ENCODE measurements at places on chromosomes 4 and X. TPM values are rescaled to one million over a fixed set of nuclear protein-coding genes. Genes with fewer than 3 reads are reported as not detected.

The NDNF gene
- total RNA-seq = 0.16 TPM

- H3K36me3 ChIP-seq = peaks cover 18% of the 10 kb centered on the region
- no peaks in the 10 kb centered on the region for H3K27me3 ChIP-seq
- no peak overlapping the region for H3K4me3 ChIP-seq
- DNase-seq = no peak
These were observed 141.8 kb downstream of the TSPAN5 start for GRCh38 chr4:98516441-98517217.

The ARMCX4 gene
- 2.4 TPM for total RNA-seq

- peaks cover 3% of the 10 kb centered on the region for H3K27me3 ChIP-seq
- no peak overlapping the region for H3K4me3 ChIP-seq
- DNase-seq = no peak
- H3K4me1 ChIP-seq = no peaks in the 10 kb centered on the region
- H3K27ac ChIP-seq = no peak overlapping the region
These were observed 39.3 kb downstream of the RTL9 start for GRCh38 chrX:110397904-110398303.

DNA sequence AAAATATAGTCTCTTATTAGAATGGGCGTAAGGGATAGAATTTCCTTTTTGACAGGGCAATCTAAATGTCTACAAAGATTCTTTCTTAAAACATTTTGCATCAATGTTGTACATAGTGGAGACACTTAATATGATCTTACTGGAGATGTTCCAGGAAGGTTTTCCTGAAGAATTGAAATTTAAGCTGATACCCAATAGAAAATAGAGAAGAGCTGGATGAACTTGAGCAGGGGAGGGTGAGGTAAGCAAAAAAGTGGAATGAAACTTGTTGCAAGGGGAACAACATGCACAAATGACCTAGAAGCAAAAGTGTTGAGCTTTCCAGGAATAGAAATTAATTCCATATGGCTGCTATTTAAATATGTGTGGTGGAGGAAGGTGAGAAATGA lies 19.7 kb downstream of the SLAIN2 start:
- no peak overlapping the region for H3K27ac ChIP-seq
- peaks cover 4% of the 10 kb centered on the region for H3K4me1 ChIP-seq
- no peak for DNase-seq
- H3K27me3 ChIP-seq = no peaks in the 10 kb centered on the region

The LRAT gene
- not detected for total RNA-seq

The MSX1 gene
- 0.12 TPM for total RNA-seq

DNA sequence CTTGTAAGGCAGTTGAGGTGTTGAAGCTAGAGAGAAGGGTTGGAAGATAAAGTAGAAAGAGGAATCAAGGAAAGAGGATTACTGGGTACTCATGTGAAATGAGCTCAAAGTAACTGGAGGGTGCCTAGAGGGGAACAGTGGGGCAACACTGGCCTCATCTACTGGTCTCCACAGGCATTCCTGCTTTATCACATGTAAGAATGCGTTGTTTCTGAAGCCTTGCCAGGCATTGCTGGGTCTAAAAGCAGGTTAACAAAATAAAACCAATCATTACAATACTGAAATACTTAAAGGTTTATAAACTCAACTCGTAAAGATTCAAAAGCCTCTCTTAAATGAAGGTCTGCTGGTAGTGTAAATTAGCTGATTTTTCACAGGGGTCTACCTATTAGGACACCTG lies 96.0 kb downstream of the FANCB start:
- H3K4me1 ChIP-seq = no peaks in the 10 kb centered on the region
- no peak overlapping the region for H3K27ac ChIP-seq
- no peak for DNase-seq
- no peaks in the 10 kb centered on the region for H3K36me3 ChIP-seq
- H3K27me3 ChIP-seq = no peaks in the 10 kb centered on the region

- no peaks in the 10 kb centered on the region for H3K27me3 ChIP-seq
- H3K27ac ChIP-seq = no peak overlapping the region
- no peaks in the 10 kb centered on the region for H3K4me1 ChIP-seq
- no peak overlapping the region for H3K4me3 ChIP-seq
These were observed 140.6 kb downstream of the STK32B start for GRCh38 chr4:5191831-5192230.

GRCh38 chr4:110854021-110854678 lies 231.3 kb upstream of the PITX2 start:
- no peak overlapping the region for H3K4me3 ChIP-seq
- DNase-seq = no peak
- H3K36me3 ChIP-seq = no peaks in the 10 kb centered on the region

DNA sequence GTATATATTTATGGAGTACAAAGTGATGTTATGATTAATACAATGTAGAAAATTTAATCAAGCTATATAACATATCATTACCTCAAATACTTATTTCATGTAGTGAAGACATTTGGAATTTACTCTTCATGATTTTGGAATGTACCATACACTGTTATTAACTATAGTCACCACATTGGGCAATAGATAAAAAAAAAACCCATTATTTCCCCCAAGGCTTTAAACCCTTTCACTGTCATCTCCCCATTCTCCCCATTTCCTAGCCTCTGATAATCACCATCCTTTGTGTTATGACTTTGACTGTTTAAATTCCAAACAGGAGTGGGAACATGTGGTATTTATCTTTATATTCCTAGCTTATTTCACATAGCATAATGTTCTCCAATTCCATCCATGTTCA lies 2189.1 kb upstream of the AGA start:
- H3K4me1 ChIP-seq = peaks cover 2% of the 10 kb centered on the region
- DNase-seq = no peak
- H3K4me3 ChIP-seq = no peak overlapping the region

DNA sequence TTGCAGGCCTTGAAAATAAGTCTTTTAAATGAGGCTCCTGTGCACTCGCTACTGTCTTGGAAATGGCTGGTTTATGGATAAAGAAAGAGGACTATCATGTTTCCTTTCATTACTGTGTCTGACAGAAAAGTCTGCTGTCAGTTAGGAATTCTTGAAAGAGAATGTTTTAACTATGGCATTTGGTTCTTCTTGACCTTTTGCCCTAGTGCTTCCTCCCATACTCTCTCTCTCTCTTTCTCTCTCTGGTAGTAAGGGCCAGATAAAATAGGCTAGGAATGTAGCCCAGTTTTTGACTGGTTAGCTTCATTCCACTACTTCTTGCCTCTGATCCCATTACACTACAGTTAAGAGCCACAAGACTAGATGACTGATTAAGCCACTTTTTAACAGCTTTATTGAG lies 29.8 kb downstream of the YY2 start:
- no peaks in the 10 kb centered on the region for H3K27me3 ChIP-seq
- peaks cover 10% of the 10 kb centered on the region for H3K36me3 ChIP-seq
- H3K27ac ChIP-seq = no peak overlapping the region
- H3K4me3 ChIP-seq = no peak overlapping the region
- no peak for DNase-seq

DNA sequence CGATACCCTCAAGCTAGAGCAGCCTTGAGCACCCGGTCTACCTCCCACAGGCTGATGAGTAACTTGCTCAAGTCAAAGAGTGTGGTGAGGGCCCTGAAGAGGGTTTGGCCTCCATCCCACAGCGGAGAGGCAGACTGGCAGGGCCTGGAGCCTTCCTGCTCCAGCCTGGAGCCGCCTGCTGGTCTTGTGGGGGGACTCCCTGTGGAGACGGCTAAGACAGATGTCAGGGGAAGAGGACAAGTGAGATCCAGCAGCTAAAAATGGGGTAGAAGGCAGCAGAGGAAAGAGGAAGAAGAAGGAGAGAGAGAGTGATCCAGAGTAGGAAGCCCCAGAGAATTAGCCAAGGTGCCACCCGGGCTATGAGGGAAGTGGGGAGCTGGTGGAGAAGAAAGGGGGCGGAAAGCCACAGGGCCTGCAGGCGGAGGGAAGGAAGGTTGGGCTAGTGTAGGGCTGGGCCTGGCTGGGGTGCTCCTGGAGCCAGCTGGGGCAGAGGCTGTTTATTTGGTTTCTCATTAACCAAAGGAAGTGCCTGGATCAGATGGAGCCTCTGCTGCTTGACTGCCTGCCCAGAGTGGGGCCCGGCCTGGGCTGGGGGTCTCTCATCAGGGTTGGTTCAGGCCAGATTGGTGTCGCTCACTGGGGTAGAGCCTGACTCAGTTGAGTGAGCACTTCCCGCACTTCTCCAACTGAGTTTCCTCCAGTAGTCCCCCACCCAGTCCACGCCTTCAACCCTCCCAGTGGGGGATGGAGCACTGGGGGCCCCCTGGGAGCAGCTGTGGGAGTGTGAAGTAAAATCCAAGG lies 14.2 kb downstream of the EFNB1 start:
- H3K4me1 ChIP-seq = no peaks in the 10 kb centered on the region
- no peaks in the 10 kb centered on the region for H3K27me3 ChIP-seq
- no peaks in the 10 kb centered on the region for H3K36me3 ChIP-seq
- no peak overlapping the region for H3K4me3 ChIP-seq

- no peak for DNase-seq
- H3K27ac ChIP-seq = no peak overlapping the region
- no peaks in the 10 kb centered on the region for H3K36me3 ChIP-seq
- H3K27me3 ChIP-seq = peaks cover 26% of the 10 kb centered on the region
- H3K4me3 ChIP-seq = no peak overlapping the region
These were observed 31.0 kb upstream of the TLR3 start for GRCh38 chr4:186037692-186038658.

The CDX4 gene
- not detected for total RNA-seq

The PPP2R2C gene
- not detected for total RNA-seq

The HMGN5 gene
- total RNA-seq = 4.0 TPM

DNA sequence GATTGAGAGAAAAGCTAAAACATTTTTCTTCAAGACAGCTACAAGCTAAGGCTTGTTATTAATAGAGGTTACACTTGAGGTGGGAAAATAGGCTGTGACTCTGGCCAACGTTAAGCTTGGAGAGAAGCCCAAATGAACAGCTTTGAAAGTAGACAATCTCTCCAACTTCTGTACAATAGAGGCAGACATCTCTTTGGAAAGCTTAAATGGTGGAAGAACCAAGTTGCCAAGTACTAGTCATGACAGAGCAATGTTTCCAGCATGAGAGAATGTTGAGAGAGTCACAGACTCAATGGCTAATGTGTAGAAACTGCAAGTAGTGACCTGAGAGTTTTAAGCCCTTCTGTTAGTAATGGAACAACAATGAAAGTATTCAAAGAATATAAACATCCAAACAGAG lies 298.1 kb downstream of the INPP4B start:
- H3K27me3 ChIP-seq = no peaks in the 10 kb centered on the region
- no peak for DNase-seq
- H3K4me3 ChIP-seq = no peak overlapping the region

DNA sequence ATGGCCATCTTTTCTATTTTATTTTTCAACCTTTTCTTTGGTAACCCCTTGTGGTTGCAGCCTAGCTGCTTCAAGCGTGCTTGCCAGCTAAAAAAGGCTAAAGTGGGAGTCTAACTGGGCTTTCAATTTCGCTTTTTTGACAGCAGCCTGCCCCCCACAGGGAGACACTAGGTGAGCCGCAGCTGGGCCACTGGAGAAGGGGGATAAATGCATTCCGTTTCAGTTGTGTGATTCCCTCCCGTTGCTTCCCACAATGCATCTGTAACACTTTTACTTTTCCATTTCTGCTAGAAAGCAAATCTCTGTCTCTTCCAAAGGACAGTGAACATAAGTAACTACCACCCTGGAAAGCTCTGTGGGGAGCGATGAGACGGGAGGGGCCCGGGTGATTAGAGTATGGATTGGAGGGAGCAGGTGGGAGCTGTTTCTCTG lies 86.3 kb upstream of the RAPGEF2 start:
- H3K27ac ChIP-seq = no peak overlapping the region
- no peaks in the 10 kb centered on the region for H3K36me3 ChIP-seq
- H3K4me3 ChIP-seq = no peak overlapping the region
- H3K27me3 ChIP-seq = no peaks in the 10 kb centered on the region
- H3K4me1 ChIP-seq = peaks cover 1% of the 10 kb centered on the region

DNA sequence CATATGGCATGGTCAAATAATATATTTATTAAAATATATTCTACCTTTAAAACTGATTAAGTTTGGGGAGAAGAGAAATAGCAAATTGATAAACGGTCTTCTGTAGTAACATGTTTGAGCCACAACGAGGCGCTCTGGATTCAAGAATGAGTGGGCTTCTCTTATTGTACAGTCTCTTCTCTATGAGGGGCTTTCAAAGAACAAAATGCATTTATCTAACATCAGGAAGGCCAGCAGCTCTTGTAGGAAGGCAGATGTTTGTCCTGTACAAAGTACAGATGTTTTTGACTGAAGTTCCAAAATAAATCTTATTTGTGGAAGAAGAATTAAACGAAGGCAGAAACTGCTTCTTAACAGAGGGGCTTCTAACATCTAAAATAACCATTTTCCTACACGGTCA lies 153.6 kb downstream of the RASL11B start:
- DNase-seq = no peak
- peaks cover 20% of the 10 kb centered on the region for H3K4me1 ChIP-seq
- H3K27me3 ChIP-seq = no peaks in the 10 kb centered on the region
- no peak overlapping the region for H3K4me3 ChIP-seq

DNA sequence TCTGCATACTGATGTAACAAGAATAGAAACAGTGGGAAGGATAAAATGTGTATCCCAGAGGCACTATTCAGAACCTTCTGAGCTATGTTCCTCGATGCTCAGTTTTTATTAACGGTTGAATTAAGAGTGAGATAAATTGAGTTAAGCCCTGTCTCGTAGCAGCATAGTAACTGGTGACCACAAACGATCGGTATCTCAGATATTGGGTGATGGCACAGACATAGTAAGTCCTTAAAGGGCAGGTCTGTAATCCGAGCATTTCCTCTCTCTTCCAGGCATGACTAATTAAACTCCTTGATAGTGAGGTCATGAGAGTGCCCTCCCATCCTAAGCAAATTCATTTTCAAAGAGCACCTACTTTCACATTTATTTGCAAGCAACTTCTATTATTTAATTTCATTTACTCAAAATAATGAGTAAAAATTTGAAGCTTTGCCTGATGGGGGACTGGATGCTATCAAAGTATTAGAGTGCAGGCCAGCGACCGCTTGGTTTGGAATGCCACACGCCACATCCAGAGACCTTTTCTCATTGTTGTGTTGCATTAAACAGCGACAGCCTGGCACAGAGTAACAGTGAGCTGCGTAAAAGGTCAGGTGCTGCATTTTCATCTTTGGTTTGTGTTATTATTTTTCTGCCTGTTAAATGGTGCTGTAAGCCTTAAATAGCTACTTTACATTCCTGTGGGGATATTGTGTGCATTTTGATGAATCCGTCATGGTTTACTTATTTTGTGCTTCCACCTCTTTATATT lies 101.9 kb downstream of the PCDH7 start:
- no peaks in the 10 kb centered on the region for H3K36me3 ChIP-seq
- no peak overlapping the region for H3K4me3 ChIP-seq
- H3K27me3 ChIP-seq = no peaks in the 10 kb centered on the region
- no peaks in the 10 kb centered on the region for H3K4me1 ChIP-seq
- no peak overlapping the region for H3K27ac ChIP-seq

DNA sequence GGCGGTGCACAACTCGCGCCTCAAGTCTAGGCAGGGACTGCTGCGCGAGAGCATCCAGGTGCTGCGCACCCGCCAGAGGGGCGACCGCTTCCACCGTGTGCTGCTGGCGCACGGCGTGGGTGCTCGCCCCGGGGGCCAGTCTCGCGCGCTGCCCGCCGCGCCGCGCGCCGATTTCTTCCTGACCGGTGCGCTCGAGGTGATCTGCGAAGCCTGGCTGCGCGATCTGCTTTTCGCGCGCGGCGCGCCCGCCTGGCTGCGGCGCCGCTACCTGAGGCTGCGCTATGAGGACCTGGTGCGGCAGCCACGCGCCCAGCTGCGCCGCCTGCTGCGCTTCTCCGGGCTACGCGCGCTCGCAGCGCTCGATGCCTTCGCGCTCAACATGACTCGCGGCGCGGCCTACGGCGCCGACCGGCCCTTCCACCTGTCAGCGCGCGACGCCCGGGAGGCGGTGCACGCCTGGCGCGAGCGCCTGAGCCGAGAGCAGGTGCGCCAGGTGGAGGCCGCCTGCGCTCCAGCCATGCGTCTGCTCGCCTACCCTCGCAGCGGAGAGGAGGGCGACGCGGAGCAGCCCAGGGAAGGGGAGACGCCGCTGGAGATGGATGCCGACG lies 1.3 kb downstream of the CHST7 start:
- H3K36me3 ChIP-seq = peaks cover 18% of the 10 kb centered on the region
- DNase-seq = peak; percentile 51
- H3K27me3 ChIP-seq = no peaks in the 10 kb centered on the region

Measured in activated CD8-positive, alpha-beta memory T cell treated with anti-CD3 and anti-CD28 coated beads, Interleukin-2, amount 10 ng/mL, durations not matched to agents 7 days and 5 days (primary cell).